ENCODE measurements at places on chromosomes 7 and 10.
A peak's percentile ranks its signal among the peaks of the same experiment; 100 is the strongest.

GRCh38 chr7:27697861-27698430 is 35.3 kb upstream of the HIBADH start:
- no peak for DNase-seq

- no peak for DNase-seq
Observed at GRCh38 chr7:102119213-102119651, 167.4 kb upstream of the SH2B2 start.

- DNase-seq = no peak
Observed at GRCh38 chr7:104848138-104848990, 165.6 kb upstream of the KMT2E start.

GRCh38 chr10:68099736-68100135 is 9.6 kb upstream of the MYPN start:
- no peak for DNase-seq

DNA sequence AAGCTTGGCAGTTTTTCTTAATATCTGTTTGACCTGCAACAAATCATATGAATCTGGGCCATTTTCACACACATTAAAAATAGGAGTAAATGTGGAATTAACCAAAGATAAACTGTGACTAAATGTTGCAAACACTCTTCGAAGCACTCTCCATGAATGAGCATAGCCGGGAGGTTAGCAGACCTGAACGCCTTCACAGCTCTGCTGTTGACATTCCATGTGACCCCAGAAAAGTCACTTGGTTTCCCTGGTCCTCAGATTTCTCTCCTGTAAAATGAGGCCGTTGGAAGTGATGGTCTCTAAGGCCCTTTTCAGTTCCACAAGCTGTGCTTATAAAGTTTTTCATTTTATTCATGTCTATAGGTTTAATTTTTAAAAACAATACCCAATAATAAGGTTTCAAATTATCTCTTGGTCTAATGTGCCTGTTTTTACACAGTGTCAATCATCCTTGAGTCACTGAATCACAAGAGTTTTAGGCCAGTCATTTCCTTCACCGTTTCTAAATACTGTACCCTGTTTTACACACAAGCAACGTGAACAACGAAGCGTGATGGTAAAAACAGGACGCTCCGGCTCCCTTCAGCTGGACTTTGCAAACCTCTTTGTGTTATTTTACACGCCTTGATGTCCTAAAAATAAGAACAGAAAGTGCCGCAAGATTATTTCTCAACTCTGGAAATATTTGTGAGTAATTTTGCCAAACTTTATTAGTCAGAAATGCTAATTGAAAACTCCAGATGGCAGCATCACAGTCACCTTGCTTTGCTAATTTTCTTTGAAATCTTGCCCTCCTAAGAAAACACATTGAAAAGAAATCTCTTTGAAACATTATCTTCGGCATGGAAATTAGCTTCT is 38.6 kb upstream of the MET start:
- no peak for DNase-seq

DNA sequence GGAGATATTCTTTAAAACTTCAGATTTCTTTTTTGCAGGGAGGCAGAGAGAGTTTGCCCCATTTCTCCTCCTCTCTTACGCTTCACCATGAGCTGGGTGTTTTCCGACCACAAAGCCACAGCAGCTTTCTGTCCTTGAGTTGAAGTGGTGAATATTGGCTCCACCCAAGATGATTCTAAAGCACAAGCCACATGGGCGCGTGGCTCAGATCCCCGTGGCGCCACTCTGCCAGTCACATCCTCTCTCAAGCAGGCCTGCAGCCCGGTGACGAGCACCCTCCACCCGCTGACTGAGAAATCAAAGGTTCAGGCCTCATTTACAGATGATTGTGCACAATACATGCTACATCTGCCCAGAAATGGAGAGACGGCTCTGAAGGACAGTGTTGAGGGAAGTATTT is 27.6 kb upstream of the RNF32 start:
- DNase-seq = no peak

DNA sequence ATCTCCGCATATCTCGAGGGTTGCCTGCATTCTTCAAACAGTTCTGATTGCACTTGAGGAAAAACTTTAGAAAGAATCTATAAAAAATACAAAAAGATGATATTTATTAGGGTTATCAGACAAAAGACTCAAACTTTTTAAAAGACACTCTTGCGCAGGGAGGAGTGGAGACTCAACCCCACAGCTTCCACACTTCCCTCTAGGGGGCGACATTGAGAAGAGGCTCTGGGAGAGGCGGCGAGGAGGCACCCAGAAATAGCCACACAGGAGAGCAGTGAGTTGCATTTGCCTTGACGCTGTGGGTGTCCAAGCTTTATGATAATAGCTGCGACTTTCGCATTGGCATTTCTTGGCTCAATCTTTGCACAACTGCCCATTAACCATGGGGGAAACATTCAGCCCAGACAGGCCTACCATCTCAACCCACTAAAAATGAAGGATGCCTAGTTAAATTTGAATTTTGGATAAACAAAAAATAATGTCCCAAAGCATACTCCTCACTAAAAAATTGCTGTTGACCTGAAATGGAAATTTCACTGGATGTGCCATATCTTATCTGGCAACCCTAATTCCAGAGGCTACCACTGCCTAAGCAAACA is 86.2 kb downstream of the EBF3 start:
- no peak for DNase-seq

DNA sequence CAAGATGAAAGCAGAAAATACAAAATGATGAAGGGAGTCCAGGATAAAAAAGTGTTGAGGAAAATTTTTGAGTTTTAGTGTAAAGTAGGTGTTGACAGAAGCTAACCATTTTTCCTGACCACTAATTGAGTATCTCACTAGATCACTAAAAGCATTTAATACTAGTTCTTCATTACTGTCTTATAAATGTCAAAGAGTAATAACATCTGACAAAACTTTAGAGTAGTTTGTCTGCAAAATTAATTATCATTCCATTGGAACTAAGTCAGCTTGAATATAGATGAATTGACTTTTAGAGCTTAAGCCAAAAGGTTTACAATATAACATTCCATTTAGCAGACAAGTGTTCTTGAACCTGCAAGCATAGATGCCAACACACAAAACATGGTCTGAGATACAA is 232.9 kb downstream of the FOXP2 start:
- no peak for DNase-seq

DNA sequence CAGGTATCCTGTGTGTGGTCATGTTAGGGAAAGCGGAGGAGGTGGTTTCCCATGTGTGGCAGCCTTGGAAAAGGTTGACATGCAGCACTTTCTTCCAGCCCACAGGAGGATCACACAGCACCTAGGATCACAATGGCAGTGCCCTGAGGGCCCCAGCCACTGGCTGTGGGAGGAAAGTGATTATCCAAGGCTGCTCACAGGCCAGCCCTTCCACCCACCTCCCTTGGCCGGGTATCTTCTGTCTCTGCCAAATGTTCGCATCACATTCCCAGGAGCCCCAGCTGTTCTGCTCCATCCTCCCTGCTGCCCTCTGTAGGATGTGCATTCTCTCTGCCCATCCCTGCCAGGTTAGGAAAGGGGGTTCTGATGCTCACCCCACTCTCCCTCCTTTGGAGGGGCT is 2.5 kb upstream of the MLXIPL start:
- DNase-seq = no peak

DNA sequence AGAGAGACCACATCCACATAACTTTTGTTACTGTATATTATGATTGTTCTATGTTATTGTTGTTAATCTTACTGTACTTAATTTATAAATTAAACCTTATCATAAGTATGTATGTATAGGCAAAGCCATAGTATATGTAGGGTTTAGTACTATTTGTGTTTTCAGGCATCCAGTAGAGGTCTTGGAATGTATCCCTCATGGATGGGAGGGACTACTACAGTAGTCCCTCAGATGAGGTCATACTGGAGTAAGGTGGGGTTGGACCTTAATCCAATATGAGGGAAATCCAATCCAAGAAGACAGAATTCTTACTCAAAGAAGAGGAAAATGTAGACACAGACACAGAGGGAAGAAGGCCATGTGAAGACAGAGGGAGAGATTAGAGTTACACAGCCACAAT is 34.1 kb upstream of the MALRD1 start:
- no peak for DNase-seq

DNA sequence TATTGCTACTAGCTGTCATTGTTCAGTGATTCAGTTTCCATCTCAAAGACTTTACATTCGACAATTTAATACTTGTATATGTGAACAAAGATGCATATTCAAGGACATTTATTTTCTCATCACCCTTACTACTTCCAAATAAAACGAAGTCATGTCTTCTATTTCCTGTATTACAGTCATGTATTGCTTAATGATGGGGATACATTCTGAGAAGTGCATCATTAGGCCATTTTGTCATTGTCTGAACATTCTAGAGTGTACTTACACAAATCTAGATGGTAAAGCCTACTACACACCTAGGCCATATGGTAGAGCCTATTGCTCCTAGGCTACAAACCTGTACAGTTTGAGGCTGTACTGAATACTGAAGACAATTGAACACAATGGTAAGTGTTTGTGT is 6.5 kb downstream of the C10orf95 start:
- no peak for DNase-seq

DNA sequence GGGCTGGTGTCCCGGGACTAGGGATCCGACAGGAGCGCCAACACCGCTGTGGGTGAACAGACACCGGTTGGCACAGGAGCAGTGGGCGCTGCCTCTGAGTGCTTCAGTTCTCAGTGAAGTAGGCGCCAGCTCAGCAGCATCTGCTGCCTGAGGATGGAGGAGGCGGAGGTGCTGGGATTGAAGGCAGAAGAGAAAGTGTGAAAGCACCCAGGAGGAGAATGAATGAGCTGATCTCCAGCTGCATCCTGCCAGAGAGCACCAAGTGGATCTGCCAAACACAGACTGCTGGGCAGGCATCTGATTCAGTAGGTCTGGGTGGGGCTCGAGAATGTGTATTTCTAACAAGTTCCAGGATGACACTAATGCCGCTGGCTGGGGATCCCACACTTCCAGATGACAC is 74.5 kb downstream of the LANCL2 start:
- DNase-seq = no peak

GRCh38 chr10:30172091-30172490 is 112.7 kb upstream of the JCAD start:
- no peak for DNase-seq

DNA sequence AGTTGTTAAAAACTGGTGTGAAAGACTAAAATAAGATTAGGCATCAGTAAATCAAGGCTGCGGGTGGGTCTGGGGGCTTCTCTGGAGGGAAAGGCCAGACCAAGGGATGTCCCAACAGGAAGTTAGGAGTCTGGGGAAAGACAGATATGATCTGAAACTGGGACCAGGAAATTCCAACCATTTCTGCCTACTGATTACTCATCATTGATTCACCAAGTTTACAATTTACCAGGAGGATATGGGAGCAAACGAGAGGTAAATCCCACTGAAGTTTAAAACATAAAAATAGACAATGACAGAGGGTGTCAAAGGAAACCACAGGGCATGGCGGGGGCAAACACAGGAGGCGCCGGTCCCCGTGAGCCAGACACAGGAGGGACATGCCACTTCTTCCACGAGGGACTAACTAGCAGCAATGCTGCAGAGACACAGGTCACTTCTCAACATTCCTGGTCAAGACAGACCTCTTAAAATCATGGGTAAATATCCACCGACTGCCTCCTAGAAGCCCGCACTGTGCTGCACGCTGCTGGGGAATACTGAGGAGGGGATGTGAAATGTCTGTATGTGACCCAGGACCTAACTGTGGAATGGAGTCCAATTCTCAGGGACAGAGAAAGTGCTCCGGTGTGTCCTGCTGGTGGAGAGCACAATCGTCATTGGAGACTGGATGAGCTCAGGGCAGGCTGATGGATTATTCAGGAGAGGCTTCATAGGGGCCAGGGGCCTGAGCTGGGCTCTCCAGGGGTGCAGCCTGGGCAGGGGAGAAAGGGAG is 153.4 kb upstream of the KLF14 start:
- peak; percentile 91 for DNase-seq

- no peak for DNase-seq
Observed at GRCh38 chr10:78879621-78880020, 189.1 kb upstream of the ZMIZ1 start.

DNA sequence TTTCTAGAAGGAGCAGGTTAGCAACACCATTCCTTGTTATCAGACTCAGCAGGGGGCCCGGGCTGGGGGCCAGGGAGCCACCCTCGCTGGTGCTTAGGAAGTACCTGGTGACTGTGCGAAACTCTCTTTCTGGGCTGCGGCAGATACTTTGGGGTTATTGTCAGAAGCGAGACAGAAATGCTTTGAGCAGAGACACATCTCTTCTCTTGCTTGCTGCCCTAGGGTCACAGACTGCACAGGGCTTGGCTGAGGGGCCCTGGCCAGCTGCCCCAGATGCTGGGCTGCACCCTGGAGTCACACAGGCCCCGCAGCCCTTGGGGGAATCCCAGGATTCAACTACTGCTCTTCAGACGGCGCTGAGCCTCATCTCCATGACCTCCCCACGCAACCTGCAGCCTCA is 91.9 kb downstream of the WDFY4 start:
- DNase-seq = no peak

GRCh38 chr7:131836733-131837132 is 280.3 kb upstream of the PODXL start:
- no peak for DNase-seq

GRCh38 chr10:76647301-76647700 is 990.3 kb downstream of the KCNMA1 start:
- DNase-seq = no peak

DNA sequence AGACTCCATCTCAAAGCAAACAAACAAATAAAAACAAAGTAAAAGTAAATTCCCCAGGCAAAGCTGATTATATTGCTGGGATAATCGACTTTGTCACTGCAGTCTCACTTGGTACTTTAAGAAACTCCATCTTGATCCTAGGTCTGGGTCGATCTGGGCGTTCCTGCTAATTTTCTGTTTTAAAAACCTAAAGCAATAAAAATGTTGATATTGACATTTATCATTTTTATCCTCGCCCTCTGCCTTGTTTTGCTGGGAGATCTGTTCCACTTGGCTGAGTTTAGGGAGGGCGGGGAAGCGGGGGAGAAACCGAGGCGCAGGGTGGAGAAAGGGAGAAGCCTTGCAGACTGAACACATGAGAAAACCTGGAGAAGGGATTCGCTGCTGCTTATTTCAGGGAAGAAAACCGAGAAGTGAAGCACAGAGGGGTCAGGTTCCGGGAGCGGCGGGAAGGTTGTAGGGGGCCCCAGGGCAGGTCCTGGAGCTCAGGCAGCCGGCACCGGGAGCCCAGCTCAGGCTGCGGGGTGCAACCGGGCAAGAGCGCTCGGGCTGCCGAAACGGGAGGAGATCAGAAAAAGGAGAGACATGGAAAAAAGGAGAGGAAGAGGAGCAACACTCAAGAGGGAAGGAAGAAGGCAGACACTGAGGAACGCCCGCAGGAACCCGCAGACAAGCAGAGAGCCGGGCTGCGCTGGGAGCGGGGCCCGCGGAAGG is 27.3 kb upstream of the KMT2C start:
- no peak for DNase-seq

DNA sequence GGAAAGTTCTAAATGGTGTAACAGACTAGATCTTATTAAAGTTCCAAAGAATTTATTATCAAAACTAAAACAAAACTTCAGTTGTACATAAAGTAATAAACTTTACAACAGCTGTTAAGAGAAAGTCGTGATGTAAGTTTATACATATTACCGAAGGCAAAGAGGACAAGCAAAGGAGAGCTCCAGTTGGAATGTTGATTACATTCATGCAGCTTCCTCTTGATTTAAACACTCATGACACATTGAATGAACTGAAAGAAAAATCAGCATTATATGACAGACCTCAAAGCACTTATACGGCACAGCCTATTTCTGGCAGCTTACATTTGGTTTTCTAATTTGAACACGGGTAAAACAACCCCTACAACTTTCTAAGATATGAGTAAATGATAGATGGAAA is 13.6 kb downstream of the SRI start:
- DNase-seq = no peak

- DNase-seq = no peak
Observed at GRCh38 chr10:36765782-36766414, 359.5 kb upstream of the ANKRD30A start.

GRCh38 chr10:91043173-91043910 is 122.5 kb upstream of the ANKRD1 start:
- no peak for DNase-seq
